ENCODE measurements at places on chromosomes 6 and 20.

DNA sequence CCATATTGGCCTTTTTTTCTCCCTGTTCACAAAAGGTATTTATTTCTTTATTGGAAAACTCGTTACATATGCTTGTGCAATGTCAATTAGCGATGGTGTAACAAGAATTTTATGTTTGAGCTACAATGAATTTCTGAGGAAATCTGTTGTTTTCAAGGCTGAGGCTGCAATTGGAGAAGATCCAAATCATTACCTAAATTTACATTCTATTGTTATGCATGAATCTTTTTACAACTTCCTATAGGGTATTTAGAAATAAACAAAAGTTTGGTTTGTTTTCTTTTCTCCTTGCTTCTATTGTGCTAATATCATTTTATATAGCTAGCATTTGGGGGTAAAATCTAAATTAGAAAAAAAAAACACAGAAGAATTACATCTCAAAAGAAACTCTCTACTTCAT is 34.7 kb upstream of the NKAIN2 start:
- peak; percentile 8 for DNase-seq

DNA sequence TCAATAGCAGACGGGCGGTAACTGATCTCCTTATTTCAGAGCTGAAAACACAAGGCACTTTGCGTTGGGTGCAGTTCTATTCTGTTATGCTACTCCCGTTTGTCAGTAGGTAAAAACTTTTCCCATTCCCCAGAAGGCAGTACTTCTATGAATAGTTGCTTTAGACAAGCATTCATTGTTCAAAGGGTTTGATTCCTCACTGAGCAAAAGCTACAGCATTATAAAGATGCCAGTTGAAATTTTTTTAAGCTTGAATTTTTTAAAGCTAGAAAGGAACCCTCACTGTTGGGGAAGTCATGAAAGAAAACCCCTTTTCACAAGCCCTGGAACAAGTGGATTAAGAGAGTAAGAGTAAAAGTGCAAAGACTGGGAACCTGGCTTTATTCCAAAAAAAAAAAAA is 42.3 kb downstream of the FUT9 start:
- peak; percentile 76 for DNase-seq

GRCh38 chr6:55998576-55998975 is 123.2 kb upstream of the BMP5 start:
- no peak for DNase-seq

GRCh38 chr6:21802175-21802822 is 208.7 kb downstream of the SOX4 start:
- peak; percentile 40 for DNase-seq

DNA sequence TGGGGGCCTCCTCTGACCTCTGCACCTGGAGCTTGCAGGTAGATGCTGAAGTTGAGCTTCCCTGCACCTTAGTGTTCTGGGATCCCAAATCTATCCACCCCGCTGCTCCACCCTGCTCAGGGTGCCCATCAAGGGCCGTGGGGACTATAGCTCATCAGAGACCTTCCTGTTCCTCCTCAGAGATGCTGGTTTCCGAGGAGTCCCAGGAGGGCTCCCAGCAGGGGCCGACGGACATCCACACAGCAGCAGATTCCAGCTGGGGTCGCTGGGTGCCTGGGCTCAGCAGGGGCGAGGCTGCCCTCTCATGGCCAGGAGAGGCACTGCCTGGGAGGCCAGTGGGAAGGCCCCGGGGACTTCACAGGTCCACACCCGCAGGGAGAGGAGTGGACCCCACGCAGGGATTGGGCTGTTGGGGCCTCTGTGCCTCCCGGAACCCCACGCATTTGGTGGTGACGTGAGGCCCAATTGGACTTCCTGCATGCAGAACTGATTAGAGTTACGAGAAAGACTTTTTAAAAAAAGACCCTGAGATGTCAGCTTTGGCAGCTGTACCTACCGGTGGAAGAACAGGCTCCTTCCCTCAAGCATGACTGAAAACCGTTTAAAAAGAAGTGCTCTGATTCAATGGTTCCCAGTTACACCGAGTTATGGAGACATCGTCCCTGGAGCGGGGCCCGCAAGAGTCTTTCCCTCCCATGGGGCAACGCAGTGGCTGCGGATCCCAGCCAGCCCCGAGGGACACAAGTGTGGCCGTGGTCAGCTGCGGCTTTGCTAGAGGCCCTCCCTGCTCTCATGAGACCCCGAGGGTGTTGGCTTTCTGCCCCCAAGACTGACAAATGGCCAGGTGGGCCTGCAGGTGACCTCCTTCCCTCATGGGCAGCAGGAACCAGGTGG is 25.3 kb upstream of the SLCO4A1 start:
- DNase-seq: peak; percentile 36

DNA sequence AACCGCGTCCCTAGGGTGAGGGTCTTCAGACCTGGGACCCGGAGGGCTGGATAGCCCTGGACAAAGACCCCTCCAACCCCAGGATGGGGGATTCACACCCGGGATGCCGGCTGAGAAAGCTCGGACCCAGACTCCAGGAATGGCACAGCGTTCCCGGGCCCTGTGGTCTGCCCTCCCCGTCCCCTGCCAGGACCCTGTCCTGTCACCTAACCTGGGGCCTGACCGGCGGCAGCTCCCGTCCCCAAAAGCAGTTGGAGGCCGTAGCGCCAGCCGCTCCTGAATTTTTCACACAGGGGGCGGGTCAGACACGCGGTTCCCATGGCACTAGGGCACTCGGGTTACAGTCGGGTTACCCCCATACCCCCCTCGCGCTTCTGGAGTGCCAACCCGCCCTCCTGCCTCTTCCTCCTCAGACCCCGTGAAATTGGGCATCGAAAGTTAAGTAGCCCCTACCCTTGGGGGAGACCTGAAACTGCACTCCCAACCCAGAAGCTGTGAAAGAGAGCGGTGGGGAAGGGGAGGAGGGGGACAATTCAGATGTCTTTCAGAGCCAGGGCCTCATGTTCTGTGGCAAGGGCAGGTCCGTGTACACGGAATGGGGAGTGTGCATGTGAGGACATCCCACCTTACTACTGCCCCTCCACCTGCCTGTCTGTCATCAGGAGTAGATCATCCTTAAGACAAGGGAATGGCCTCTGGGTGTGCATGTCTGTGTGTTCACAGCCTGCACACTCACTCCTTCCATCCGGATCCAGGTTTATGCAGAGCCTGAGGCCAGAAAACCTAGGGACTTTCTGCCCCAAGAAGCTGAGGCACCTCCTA is 595 bp downstream of the REM1 start:
- no peak for DNase-seq

DNA sequence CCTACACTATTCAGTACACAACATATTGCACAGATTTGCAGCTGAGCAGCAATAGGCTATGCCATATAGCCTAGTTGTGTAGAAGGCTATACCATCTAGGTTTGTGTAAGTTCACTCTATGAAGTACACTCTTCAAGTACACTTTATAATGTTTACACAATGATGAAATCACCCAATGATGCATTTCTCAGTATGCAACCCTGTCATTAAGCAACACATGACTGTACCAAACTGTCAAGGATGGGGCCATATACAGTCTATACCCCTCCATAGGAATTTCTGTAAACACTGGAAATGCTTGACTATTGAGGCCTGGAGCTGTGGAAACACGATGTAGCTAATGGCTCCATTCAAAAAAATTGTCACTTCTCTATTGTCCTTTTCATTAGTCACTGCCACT is 535.4 kb downstream of the EPM2A start:
- no peak for DNase-seq

DNA sequence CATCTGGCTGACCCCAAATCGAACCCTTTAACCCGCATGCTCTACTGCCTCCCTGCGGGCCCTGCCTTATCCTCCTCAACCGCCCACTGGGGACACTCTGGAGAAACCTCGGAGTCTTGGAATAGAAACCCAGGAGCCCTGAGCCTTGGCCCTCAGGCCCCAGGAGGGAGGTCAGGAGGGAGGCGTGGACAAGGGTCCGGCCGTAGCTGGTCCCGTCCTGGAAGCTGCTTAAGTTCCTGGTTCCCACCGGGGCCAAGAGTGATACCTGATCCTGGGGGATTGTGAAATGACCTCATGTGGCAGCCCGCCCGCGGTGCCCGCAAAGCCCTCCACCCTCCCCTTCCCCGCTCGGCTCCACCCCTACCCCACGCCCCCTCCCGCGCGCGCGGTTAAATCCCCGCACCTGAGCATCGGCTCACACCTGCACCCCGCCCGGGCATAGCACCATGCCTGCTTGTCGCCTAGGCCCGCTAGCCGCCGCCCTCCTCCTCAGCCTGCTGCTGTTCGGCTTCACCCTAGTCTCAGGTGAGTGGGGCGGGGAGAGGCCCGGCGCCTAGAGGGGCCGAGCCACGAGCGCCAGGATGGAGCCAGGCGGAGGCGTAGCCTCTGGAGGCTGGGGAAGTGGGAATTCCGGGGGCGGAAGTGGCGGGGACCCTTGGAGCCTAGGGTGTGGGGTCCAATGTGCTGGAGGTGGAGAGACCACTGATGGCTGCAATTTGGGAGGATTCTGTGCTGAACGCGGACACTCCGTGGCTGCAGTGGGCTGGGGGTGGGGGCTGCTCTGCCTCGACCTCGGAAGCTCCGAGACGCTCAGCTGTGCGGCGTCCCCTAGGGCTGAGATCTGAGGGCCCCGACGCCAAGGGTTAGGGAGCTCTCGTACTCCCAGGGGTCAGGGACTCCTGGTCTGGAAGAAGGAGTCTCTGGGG is at the start of gene WFDC2:
Gene WFDC2, plus strand, starts transcription at position 418 of the 926 bp plus-strand sequence. Its CDS starts 29 bp downstream, at position 447.
- DNase-seq: no peak

DNA sequence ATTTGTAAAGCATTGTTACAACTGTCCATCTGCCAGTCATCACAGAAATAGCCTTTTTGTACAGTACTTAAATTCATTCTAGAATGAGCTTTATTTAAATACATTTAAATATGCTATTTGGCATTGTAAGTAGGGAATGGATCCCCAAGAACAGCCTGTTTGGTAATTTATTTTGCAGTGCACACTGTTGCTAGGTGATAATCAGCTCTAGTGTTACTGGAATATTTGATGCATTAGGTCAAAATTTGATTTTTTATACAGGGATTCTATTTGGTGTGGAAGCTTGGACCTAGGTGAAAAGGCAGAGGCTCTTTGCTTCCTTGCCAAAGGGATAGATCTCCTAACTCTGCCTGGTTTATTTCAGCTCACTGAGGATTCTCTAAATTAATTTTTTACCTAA is 593.7 kb downstream of the EPM2A start:
- no peak for DNase-seq

GRCh38 chr6:43074847-43075669 is 1.1 kb upstream of the PTK7 start:
- DNase-seq: no peak

DNA sequence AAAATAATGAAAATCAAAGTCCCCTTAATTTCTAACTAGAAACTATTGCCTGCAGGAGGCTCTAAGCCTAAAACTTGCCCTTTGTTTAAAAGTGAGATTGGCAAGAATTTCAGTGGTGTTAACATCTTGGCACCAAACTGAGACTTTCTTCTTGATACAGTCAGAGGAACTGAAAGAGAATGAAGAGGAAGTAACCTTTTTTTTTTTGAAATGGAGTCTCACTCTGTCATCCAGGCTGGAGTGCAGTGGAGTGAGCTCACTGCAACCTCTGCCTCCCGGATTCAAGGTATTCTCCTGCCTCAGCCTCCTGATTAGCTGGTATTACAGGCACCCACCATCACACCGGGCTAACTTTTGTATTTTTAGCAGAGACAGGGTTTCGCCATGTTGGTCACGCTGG is 3.6 kb downstream of the DOP1A start:
- no peak for DNase-seq

- DNase-seq: peak; percentile 36
These were observed 608 bp upstream of the EIF2S2 start for GRCh38 chr20:34112600-34113101.

- no peak for DNase-seq
These were observed 93.7 kb downstream of the KCNB1 start for GRCh38 chr20:49388744-49389143.

DNA sequence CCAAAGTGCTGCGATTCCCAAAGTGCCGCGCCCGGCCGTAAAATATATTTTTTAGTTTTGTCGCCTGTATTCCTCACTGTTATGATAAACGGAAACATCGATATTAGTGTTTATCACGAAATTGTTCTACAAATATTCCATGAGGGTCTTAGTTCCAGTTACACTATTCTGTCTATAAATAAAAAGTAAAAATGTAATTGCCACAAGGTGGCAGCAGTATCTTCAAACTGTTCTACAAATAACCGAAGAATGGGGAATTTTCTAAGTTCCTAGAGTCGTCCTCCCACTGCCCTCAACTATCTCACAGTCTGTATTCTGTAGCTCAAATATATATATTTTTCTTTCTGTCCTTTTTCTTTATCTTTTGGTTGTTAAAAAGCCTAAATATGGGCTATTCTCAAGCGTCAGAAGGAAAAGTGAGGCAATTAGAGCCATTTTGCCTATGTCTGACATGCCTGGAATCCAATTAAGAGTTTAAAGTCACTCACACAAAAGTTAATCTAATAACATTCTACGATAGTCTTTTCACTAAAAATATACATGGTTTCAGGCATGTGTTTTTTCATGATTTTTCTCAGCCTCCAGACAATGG is 14.2 kb upstream of the FAM162B start:
- peak; percentile 76 for DNase-seq

GRCh38 chr6:3997177-3997770 is 81.7 kb downstream of the FAM217A start:
- peak; percentile 68 for DNase-seq

DNA sequence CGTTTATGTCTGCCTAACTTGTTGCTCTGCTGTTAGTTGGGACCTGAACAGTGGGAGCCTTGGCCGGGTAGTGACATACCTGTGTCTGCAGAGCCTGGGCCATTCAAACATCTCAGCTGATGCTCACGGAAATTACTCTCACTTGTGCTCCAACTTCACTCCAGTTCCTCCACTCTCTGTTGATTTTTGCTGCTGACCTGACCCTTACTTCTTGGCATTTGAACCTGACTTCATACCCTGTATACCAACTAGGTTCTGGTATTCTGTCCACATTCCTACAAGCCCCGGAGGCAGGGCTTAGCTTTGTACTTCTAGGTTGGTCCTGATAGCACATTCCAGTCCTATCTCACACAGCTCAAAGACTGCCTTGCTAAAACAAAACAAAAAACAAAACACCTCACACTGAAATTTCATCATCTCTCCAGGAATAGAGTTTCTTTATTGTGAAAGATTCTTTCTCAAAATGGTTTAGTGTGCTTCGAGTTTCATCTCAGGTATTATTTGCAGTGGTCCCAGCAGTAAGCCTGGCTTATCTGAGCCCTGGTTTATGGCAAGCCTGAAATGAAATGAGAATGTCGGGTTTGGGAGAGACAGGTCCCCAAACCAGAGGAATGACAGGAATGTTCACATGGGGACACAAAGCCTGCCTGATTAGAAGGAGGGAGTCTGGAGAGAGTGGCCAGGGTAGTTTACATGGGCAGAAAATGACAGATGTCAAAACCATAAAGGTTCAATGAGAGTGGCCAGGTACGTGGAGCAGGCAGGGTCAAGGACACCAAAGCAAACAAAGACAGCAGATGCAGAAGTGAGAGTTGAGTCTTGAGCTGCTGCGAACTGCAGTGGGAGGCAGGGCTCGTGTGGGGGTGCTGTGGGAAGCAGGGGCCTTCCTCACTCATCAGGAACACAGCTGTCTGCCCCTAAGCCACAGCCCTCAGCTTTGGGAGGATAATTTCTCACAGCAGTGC is 174.2 kb upstream of the HDAC2 start:
- DNase-seq: no peak

GRCh38 chr6:21595285-21596144 is 2.0 kb downstream of the SOX4 start:
- DNase-seq: peak; percentile 53

- no peak for DNase-seq
These were observed 19.5 kb downstream of the SRSF6 start for GRCh38 chr20:43477193-43477592.
